Psoas muscle (tissue), 8 donors: ENCODE measurements at places on chromosomes 5 and 9.

DNA sequence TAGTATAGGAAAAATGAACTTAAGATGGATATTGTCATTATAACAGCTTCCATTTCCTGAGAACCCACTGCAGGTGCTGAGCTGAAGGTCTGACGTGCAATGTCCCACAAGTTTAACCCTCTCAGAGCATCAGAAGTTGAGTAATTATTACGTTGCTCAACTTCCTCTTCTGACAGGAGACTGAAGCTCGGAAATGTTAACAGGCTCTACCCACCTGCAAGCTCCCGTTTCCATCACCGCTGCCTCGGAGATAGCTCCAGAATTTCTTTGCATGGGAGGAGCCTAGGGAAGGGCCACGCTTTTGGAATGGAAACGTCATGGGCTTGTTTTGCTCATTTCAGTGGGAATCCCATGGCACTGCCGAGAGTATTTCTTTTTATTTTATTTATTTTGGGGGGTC, 1.0 kb upstream of the NTMT1 start:
- no peak for DNase-seq

DNA sequence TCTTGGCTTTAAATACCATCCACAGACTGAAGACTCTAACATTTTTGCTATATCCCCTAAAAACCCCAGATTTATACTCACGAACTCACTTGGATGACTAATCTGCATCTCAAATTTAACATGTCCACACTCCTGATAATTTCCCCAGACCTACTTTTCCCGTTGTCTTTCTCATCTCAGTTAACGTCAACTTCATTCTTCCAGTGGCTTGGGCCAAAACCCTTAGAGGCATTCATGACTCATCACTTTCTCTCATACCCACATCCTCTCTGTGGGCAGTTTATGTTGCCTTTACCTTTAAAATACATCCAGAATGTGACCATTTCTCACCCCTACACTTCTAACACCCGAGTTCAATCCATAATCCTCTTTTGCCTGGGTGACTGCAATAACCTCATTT, 96.7 kb downstream of the EDIL3 start:
- DNase-seq = no peak

- DNase-seq = no peak
These were observed 2.6 kb upstream of the FOCAD start for GRCh38 chr9:20681467-20681866.

DNA sequence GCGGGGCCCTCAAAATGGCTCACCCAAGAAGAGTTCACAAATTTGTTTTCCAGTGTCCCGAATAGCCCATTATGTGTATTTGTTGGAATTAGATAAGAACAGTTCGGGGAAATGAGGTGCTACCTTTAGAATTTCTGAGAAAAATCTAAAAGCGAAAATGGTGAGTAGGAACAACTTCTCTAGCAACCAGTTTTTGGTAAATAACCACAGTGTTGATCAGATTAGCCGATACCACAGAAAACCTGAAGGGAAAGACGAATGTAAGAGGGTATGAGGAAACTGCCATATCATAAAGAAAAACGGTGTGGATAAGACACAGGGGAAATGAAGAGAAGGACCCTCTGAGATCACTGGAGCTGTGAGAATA, 31.0 kb downstream of the ADAM19 start:
- no peak for DNase-seq

GRCh38 chr5:154534457-154535050, 56.5 kb upstream of the HAND1 start:
- DNase-seq = no peak

GRCh38 chr9:129775448-129775798, 22.6 kb upstream of the PTGES start:
- DNase-seq = no peak

- DNase-seq = no peak
These were observed 234.2 kb downstream of the SYK start for GRCh38 chr9:91035825-91036208.

GRCh38 chr9:36980148-36980974, 53.7 kb downstream of the PAX5 start:
- no peak for DNase-seq

DNA sequence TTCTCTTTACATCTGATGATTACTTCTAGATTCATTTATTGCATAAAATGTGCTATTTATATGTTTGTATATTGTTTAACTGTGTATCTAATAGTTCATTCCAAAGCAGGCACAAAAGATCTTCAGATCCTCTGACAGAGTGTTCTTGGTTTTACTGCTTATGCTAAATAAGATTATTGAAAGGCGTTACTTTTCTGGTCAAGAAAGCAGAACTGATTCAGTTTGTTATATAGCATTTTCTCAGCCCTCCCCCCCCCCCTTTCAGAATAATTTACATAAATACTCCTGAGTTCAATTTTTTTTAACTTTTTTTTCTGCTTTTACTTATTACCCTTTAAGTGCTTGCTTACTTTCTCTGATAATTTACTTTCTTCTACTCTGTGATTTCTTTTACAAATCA, 15.4 kb downstream of the CDC42SE2 start:
- no peak for DNase-seq

GRCh38 chr5:128002425-128002824, 81.1 kb upstream of the SLC12A2 start:
- no peak for DNase-seq

DNA sequence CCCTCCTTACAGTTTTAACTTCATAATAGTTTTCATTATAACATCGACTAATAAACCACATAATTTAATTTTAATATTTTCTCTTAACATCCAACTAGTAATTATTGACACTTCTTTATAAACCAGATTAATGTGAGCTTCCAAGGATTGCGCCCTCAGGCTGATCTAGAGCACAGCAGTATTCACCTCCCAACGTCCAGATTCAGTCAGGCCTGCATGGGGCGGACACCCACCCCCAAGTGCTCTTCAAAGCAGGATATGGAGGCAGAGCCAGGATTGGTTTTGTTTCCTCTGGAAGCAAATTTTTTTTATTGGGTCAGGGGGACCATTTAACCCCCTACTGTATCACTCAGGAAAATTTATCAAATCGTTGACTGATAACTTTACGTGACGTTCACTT, 215.4 kb downstream of the TRIO start:
- DNase-seq = no peak

GRCh38 chr5:146388386-146388785, 49.7 kb downstream of the POU4F3 start:
- DNase-seq = no peak

DNA sequence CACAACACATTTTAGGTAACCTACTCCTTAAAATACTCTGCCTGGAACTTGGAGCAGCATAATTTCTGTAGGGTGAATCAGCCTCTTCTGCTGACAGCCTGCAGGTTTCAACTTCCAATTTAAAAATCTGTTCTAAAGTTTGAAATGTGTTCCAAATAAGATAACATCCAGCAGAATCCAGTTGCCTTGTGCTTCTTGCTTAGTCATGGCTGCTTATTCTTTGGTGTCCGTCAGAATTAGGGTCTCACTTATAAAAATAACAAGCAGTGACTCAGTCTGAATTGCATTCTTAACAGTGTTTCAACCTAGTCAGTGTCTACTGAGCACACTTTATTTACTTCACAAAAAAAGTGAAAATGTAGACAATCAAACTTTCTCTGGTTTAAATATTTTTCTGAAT, 3.7 kb downstream of the CDH6 start:
- DNase-seq = no peak
